ENCODE measurements at places on chromosomes 2 and 18.

- no peak for DNase-seq
Observed at GRCh38 chr2:9535177-9535576, 20.5 kb downstream of the ADAM17 start.

DNA sequence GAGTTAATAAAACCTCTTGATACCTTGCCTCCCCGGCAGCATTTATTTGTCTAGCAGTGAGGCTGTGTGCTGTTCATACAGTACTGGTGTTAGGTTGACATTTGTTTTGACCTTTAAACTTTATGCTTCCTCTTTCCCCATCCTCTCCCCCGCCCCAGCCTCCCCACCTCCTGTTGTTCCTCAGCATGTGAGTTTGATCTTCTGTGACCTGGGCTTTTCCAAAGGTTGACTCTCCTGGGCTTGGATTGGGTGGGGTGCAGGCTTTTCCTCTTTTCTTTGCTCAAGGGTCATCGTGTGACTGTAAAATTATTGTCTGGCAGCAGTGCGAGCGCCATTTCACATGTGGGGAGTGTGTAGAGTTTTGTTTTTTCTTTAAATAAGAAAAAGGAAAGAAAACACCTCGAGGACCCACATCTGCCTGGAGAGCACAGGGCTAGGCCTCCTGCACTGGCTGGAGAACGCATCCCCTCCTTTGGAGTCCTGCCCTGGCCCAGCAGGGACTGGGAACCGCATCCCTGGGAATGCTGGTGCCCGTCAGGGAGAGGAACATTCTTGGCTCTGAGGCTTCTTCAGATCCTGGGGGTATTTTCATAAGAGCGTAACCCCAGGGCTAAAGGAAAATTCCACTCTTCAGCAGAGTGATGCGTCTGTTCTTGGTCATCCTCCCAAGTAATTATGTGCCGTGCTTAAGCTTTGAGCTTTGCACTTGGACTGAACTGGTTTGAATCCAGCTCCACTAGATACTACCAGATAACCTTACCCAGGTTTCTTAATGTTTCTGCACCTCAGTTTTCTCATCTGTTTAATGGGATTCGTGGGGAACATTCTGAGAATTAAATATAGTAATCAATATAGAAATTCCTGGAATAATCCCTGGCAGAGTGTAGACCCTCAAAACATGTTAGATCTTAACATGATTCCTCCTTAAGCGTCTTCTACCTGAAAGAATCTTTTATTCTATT is 91.5 kb downstream of the SETBP1 start:
- DNase-seq = no peak

DNA sequence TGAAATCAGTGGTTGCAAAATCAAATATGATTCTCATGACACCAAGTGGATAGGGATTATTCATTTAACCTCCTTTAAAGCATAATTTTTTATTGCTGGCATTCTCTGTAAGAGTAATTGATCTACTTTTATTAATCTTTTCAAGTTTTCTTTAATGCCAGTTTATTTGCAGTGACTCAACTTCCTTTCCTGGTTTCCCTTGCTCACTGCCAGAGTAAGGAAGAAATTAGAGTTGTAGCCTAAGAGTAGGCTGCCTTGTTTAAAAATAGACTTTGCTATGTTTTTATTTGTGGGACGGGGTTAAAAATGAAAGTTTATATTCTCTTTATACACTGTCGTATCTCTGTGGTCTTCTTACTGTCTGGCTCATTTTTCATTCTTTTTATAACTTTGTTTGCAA is 148.6 kb downstream of the WDR7 start:
- DNase-seq = no peak

GRCh38 chr2:18474700-18475099 is 85.8 kb downstream of the RDH14 start:
- DNase-seq = no peak
